ENCODE measurements at places on chromosomes 16 and 17.

DNA sequence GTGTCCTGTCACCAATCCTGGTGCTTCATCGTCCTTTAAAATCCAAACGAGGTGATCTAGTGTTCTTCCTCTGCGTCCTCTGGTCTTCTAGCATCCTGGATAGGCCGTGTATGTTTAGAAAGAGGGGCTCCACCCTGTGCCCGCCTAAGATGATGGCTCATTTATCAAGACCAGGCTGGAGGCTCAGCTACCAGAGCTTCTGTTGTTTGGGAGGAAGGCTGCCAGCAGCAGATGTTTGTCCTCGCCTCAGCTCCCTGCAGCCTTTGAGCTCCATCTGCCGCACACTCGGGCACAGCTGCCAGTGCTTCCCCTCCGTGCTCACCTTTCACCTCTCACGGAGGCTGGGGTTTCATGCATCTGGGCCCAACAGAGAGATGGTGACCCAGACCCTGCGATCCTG is 954.7 kb upstream of the RBFOX1 start:
- no peak for DNase-seq

GRCh38 chr17:62714016-62714777 is 86.7 kb downstream of the MRC2 start:
- DNase-seq: peak; percentile 71

DNA sequence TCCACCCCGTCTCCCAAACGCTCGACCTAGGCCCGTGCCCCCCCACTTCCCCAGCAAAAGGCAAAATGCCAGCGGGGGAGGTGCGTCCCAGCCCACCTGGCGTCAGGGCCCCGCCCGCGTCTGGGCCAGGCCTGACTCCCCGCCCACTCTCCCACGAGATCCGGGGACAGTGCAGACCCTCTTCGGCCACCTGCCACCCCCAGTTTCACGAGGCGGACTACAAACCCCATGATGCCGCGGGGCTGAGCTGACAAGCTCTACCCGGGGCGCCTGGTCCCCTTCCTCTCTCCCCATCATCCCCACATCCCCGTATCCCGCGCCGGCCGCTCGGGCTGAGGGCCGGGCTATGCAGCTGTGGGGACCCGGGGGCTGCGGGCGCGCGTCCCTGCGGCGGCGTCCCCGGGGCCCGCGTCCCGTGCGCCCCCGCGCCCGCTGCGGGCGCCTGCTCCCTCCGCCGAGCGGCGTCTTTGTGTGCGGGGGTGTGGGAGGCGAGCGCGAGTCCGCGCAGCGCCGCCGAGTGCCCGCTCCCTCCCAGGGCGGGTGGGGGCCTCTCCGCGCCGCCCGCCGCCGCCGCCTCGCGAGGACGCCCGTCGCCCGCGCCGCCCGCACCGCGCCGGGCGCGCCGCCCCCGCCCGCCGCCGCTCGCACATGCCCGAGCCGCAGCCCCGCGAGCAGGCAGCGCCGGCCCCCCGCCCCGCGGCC is at the start of gene ANKRD13B:
TSS of gene ANKRD13B (plus strand) at position 283 of the 702 bp plus-strand sequence. CDS start 490 bp downstream, outside the sequence.
- peak; percentile 30 for DNase-seq

- DNase-seq: no peak
These were observed 20.4 kb downstream of the HDAC5 start for GRCh38 chr17:44102849-44103622.

- peak; percentile 8 for DNase-seq
These were observed 10.9 kb downstream of the COPS3 start for GRCh38 chr17:17269926-17270773.

DNA sequence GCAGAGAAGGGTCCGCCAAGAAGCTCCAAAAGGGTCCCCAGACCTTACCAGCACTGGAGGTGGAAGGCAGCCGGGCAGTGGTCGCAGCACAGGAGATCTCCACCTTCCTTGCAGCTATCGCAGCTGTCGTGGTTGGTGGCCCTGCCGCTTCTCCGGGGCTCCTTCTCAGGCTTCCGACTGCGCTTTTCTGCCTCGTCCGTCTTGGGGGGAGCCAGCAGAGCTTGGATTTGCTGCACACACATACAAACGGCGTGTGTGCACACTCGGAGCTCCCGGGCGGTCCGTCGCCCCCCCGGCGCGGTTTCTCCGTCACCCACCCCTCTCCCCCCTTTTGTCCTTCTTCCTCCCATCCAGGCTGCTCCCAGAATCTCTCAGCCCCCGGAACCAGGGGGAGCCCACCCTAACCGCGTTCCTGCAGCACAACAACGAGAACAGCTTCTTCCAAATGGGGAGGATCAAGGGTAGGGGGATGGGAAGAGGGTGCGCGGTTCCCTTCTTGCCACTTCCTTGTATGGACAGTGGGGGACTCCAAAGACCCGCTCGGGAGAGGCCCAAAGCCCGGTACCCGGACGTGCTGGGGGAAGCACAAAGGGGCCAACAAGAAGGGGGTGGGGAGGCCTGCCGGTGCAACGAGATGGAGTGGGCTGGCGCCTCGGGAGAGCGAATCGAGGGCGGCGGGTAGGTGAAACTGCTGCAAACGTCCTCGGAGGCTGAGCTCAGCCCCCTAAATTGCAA is 1.1 kb downstream of the PHF12 start:
- peak; percentile 67 for DNase-seq

GRCh38 chr16:35631261-35631945 is 2172.0 kb downstream of the TP53TG3F start:
- no peak for DNase-seq

- DNase-seq: no peak
These were observed 36.8 kb downstream of the GDPD1 start for GRCh38 chr17:59257101-59257500.

DNA sequence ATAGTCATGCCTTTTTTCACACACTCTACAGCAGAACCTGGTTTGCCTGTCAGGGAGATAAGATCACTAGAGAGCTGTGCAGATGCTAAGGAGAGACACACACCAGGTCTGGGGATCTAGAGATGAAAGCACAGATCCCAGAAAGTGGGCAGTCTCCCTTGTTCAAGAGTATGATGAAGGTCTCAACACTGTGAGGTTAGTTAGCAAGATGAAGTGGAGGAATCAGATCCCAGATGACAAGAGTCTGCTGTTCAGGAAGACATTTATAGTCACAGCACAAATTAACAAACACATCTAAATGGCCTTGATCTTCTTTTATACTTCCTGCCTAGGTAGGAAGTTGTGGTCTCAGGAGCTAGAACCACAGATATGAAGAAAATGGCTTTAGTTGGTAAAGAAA is 23.4 kb upstream of the SKAP1 start:
- DNase-seq: no peak

DNA sequence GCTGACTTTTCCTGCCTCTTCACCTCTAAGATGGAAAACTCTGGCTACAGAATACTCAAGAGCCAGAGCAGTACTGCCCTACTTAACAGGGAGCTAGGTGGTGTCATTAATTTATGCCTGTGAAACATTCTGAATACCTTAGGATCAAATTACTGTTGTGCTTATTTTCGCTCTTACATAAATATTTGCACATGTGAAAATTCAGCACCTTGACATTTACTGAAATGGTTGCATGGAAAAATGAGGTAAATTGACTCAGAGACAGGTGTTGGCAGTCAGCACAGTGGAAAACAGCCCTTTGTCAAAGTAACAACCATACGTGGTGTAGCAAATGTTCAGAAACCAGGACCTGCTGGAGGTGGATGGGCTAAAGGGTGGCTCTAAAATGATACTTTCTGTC is 193.6 kb downstream of the CDH8 start:
- no peak for DNase-seq

GRCh38 chr16:19672378-19672777 is 45.6 kb downstream of the KNOP1 start:
- DNase-seq: no peak

DNA sequence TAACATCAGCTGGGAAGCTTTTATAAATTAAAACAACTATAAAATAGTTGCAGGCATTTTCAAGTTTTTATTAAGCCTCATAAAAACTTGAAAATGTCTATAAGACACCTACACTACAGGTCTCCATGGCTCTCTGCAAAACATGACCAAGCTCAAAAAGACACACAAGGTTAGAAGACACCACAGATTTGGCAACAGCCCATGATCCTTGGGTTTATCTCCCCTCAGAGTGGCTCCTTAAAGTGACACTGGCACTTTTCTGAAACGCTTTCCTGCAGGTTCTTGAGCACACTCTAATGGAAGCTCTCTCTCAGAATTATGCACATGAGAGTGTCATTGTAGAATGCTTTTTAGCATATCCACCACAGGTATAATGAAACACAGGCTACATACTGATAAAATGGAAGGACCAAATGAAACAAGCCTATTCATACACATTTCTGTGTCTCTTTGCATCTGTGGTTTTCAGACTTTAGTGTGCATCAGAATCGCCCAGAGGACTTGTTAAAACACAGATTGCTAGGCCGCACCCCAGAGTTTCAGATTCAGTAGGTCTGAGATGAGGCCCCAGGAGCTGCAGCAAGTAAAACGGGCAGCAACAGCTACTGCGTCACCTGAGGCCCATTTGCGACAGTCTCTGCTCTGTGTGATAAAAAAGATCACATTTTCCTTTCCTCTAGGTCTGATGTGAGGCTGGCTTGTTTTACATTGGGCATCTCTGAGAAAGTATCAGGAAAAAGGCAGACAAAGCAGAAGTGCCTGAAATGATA is 75.0 kb upstream of the WSB1 start:
- DNase-seq: no peak

Measured in EH (cell line).